ENCODE measurements at places on chromosomes 13 and 19.

DNA sequence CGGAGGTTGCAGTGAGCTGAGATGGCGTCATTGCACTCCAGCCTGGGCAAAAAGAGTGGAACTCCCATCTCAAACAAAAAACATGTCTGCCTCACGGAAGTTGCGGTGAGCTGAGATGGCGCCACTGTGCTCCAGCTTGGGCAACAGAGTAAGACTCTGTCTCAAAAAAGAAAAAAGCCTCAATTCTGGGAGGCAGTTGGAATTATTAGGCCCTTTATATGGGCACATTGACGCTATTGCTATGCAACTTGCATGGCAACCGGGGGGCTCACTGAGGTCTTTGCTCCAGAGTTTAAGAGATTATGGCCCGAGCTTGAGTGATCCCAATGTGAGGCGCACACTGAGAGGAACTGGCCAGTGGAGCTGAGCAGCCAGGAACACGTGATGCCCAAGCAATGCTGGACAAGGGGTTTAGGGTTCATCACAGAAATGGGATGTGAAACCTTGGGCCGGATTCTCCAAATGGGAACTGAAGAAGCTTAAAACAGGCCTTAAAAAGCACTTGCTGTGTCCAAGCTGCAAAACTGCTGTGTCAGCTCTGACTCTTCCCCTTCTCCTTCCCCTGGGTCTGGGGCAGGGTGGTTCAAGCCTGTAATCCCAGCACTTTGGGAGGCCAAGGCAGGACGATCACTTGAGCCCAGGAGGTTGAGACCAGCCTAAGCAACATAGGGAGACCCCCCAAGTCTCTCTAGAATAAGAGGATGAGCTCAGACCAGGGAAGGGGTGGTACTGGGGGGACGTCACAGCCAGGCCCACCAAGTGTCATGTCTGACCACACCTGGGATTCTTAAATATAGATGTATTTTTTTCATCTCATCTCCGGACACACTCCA, 2.5 kb downstream of the FTL start:
- DNase-seq = no peak

DNA sequence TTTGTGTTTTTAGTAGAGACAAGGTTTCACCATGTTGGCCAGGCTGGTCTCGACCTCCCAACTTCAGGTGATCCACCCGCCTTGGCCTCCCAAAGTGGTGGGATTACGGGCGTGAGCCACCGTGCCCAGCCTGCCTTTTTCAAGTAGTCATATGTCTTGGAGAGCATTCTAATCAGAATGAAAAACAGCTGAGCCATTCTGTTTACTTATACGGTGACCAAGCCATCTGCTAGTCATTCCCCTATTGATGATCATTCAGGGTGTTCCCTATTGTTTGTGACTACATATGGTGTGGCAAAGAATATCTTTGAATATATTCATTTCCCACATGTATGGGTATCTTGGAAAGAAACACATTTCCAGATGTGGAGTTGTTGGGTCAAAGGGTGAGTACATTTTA, 17.2 kb downstream of the BLOC1S3 start:
- no peak for DNase-seq

GRCh38 chr19:43895727-43896308, 39.3 kb downstream of the ZNF45 start:
- DNase-seq = no peak

- peak; percentile 81 for DNase-seq
These were observed 722 bp upstream of the ICAM1 start for GRCh38 chr19:10270180-10270615.

DNA sequence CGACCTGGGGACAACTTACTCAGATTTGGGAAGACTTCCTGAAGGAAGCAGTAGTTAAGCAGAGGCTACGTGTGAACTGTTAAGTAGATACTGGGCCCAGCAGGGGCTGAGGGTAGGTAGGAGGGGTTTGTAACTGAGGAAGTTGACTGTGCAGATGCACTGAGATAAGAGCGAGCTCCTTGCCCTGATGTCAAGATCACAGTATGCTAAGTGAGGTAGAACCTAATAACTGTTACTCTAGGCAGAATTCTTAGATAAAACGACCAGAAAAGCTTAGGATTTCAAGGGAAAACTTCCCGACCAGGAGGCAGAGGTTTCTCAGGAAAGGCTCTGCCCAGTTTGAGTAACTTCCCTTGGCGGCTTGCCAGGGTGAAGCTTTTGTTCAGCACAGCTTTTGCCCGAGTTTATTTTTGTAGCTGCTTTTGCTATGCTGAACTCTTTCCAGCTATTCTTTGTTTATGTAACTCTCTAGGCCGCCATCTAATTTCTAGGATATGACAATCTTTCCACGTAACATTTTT, 632.1 kb downstream of the DIAPH3 start:
- DNase-seq = no peak

GRCh38 chr13:93304134-93304533, 77.5 kb downstream of the GPC6 start:
- no peak for DNase-seq

GRCh38 chr13:40116008-40116407, 460.5 kb downstream of the COG6 start:
- no peak for DNase-seq

DNA sequence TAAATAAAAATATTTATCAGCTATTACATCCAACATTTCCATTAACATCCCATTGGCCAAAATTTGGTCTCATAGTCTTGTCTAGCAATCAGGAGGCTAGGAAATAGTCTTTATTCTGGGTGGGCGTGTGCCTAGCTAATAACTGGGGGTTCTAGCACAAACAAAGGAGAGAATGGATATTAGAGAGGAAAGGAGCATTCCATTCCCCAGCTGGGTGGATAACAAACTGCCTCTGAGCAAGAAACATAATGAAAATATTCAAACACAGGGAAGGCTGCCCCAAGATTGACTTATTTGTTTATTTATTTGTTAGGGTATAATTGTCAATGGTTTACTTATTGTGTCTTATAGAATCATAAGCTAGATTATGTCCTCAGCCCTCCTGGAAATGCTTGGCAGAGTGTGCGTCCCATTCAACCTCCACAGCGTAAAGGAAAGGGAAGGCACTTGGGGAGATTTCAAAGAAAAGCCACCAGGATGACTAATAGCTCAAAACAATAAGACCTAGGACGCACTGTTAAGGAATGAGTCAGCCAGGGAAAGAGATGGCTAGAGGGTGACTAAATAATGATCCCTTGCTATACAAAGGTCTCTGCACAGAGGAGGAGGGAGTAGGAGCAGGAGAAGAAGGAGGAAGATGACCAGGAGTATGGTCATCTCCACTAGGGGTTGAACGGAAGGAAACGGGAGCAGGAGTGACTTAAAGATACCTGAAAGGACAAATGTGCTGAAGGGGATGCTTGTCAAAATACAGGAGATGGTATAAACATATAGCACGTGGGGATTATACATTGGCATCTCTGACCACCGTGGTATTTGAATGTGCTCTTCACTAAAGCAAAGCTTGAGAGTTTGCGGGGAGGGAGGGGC, 23.5 kb upstream of the USP12 start:
- DNase-seq = no peak

DNA sequence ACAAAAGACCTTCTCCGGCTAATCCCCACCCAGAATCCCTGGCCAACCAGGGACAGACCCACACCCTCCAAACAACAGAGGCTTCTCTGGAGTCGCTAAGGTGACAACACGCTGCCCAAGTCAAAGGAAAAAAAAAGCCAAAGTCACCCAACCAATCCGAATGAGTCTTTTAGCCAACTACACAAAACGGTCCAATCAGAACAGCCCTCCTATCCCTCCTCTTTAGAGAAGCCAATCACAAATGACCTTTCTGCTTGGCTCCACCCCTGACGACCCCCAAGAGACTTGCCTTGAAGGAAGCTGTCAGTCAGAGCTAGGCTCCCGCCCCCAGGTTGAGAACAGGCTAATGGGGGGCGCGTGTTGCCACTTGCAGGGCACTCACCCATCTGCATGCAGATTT, 6.6 kb upstream of the FBXW9 start:
- no peak for DNase-seq

- DNase-seq = no peak
These were observed 131.8 kb upstream of the VSTM2B start for GRCh38 chr19:29393915-29394460.

DNA sequence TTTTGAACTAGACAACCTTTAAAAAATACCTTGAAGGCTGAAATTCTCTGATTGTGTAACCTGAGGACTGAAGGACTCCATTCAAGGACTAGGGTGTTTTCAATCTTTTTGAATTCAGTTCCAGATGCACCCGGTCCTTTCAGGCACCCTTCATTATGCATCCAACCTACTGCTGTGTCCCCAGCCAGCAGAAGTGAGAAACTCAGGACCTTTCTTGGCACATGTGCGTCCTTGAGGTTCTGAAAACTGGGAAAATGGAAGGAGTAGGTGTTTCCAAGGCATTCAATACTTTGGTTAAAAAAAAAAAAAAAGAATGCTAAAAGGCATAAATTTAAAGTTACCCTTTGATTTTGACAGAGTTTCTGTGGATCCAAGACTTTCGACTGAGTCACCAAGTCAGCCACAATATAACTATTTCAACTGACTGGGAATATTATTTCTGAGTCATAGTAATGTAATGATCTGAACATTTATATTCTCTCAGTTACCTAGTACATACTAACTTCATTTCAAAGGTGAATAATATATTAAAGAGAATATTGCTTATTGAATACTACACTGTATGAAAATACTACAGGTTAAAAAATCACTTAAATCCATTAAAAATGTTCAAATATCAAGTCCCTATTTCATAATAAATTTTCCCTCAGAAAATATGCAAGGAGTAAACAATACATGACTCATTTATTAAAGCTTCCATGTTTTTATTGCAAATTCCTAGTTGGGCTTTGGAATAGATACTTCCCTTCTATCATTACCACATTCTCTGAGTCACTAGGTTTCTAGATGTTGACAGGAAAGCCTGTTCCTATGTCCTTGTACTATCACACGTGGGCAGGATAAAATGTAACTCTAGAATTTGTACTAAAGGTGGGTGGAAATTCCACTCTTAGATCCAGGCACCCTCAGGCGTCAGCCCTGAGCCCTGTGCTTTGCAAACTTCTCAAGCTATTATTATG, 2.4 kb upstream of the ITGBL1 start:
- DNase-seq = no peak

DNA sequence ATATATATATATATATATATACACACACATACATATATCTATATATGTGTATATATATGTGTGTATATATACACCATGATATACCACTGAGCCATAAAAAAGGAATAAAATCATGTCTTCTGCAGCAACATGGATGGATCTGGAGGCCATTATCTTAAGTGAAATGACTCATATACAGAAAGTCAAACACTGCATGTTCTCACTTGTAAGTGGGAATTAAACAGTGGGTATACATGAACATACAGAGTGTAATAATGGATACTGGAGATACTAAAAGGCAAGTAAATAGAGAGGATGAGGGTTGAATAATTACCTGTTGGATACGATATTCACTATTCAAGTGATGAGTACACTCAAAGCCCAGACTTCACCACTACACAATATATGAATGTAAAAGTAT, 332.6 kb downstream of the SLITRK1 start:
- no peak for DNase-seq

- DNase-seq = no peak
These were observed 4.6 kb downstream of the CADM4 start for GRCh38 chr19:43634872-43635560.

- DNase-seq = no peak
These were observed 77.4 kb upstream of the DOCK9 start for GRCh38 chr13:99055281-99055680.

DNA sequence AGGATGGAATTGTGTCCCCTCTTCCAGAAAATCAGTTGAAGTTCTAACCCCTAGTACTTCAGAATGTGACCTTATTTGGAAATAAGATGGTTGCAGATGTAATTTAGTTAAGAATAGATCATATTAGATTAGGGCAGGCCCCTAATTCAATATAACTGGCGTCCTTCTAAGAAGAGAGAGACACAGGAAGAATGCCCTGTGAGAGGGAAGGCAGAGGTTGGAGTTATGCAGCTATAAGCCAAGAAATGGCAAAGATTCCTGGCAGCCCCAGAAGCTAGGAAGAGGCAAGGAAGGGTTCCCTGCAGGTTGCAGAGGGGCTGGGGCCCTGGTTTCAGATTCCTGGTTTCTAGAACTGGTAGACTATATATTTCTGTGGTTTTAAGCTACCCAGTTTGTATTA, 30.0 kb downstream of the HS6ST3 start:
- DNase-seq = no peak

DNA sequence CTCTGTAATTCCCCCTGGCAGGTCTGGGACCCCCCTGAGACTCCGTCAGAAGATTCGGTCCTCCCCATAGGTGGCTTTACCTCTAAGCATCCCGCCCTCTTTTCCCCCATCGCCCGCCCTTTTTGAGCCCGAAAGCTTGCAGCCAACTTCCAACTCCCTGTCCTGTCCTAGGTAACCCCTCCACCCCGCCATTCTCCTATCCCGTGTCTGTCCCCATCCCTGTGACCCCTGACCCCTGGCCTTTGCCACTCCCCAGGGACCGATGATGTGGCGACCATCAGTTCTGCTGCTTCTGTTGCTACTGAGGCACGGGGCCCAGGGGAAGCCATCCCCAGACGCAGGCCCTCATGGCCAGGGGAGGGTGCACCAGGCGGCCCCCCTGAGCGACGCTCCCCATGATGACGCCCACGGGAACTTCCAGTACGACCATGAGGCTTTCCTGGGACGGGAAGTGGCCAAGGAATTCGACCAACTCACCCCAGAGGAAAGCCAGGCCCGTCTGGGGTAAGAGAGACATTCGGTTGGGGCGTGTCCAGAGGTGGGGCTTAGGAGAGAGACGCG, 488 bp downstream of the RCN3 start:
- no peak for DNase-seq

GRCh38 chr19:43605875-43606568, 5.9 kb upstream of the SRRM5 start:
- no peak for DNase-seq

DNA sequence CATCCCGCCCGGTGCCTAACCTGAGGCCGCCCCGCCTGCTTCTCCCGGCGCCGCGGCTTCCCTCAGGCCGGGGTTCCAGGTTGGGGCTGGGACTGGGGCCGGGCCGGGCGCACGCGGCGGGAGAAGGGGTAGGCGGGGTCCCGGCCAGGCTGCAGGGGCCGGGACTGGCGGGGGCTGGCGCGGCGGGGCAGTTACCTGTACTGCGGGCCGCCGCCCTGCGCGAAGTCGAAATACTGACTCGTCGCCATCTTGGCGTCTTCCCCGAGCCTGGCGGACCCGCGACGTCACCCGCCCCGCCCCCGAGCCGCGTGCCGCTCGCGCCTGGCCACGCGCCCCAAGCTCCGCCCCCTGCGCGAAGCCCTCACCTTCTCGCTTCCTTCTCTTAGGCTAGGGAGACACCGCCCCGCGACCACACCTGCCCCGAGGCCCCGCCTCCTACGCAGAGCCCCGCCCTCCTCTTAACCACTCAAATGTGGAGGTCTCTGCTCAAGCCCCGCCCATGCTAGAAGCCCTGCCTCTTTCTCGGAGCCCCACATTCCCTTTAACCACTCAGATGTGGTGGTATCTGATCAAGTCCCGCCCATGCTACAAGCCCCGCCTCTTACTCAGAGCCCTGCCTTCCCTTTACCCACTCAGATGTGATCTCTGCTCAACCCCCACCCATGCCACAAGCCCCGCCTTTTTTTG, at the start of gene ZFR2:
ZFR2 (minus strand) TSS at position 269 of the 687 bp plus-strand sequence; CDS start at position 248, 21 bp downstream.
- DNase-seq = peak; percentile 36

GRCh38 chr19:29545866-29546582, 20.2 kb downstream of the VSTM2B start:
- DNase-seq = no peak
